Endodermal cell (in vitro differentiated cells): ENCODE measurements at places on chromosomes 1 and 21.
A peak's percentile ranks its signal among the peaks of the same experiment; 100 is the strongest.

GRCh38 chr21:41925767-41926116, 28.1 kb downstream of the C2CD2 start:
- no peak for DNase-seq

- DNase-seq = no peak
Measured at GRCh38 chr1:94633051-94633450, 91.5 kb upstream of the F3 start.

GRCh38 chr1:231322880-231323530, 14.6 kb downstream of the EXOC8 start:
- no peak for DNase-seq

- peak; percentile 59 for DNase-seq
Measured at GRCh38 chr21:35136586-35137219, 87.6 kb upstream of the RUNX1 start.

GRCh38 chr21:14833241-14833640, 231.6 kb downstream of the NRIP1 start:
- no peak for DNase-seq

DNA sequence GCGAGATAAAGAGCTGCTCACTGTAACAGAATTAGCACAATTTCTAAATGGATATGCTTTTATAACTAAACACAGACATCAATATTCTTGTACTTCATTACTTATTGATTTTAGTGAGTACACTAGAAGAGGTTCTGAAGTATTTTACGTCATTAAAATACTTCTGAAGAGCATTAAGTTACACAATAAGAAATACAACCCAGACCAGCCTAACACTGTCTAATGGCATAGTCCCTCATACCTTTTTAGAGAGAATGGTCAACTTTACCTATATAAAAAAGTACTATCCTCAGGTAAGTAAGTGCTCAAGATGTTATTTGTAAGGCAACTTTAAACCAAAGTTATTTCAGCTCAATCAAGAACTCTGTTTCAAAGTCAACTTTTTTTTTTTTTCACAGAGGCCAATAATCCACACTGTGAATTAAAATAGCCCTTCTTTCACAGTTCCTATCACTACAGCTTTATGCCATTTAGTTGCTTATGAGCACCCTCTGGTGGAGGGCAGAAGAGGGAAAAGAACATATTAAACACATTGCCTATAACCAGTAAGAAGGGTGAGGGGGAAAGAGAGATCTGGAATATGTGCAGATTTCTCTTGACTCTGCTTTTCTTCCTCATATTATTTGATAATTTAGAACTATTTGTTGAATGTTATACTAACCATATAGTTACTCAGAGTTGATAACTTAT, 182.1 kb upstream of the DMRTA2 start:
- peak; percentile 57 for DNase-seq

DNA sequence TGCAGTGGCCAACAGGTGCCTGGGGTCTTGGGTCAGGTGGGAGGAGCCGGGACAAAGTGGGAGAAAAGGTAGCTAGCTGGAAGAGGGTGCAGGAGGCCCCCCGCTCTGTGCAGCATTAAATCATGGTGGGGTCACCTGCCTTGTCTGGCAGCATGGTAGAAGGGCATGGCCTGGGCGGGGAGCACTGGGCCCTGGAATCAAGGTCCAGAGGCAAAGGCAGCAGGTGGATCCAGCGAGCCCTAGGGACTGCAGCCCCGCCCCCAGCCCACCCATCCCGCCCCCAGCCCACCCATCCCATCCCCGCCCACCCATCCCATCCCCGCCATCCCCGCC, 16.7 kb upstream of the TTLL10 start:
- no peak for DNase-seq

DNA sequence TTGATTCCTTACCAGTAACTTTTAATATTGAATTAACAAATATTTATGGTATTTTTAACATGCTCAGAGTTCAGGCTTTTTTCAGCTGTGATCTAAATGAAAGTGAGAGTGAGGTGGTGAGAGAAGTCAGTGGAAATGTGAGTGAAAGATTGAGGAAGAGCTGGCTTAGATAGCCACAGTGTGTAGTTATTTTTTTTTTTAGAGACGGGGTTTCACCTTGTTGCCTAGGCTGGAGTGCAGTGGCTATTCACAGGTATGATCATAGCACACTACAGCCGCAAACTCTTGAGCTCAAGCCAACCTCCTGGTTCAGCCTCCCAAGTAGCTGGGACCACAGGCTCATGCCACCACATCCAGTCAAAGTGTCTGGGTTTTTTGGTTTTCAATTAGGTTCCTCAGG, 10.9 kb downstream of the RNF11 start:
- DNase-seq = no peak

DNA sequence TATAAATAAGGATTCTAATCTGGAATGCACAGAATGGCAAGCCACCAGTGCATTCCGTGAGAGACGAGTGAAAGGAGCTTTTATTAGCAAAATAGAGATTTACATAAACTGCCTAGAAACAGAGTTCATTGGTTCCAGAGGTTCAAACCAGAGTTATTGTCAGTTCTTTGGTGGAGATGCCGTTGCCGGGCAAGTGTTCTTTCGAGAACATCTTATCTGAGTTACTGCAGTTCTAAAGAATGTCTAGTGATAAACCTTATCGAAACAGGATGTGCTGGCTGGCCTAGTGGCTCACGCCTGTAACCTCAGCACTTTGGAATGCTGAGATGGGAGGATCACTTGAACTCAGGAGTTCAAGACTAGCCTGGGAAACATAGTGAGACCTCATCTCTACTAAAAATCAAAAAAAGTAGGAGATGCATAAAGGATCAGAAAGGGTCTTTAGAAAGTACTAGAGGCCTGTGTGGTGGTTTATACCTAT, 19.9 kb upstream of the EVI5 start:
- peak; percentile 79 for DNase-seq

- DNase-seq = no peak
Measured at GRCh38 chr1:217453816-217454215, 177.1 kb downstream of the GPATCH2 start.

DNA sequence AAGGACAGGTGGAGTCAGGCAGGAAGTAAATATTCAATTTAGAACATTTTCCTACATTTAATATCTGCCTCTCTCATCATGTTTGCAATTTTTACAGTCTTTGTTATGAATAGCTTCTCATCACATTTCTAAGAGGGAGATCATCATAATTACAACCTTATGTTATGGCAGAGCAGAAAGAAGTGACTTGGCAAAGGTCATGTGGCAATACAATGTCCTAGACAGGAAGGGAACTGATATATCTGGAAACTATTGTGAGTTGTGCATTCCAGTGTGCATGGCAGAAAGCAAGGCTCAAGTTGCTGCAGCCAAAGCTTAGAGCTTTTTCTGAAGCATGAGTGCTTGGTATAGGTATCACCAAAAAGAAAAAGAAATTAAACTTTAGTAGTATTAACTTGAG, 43.8 kb upstream of the PRRX1 start:
- no peak for DNase-seq

- no peak for DNase-seq
Measured at GRCh38 chr1:161158316-161159010, 837 bp upstream of the USP21 start.

DNA sequence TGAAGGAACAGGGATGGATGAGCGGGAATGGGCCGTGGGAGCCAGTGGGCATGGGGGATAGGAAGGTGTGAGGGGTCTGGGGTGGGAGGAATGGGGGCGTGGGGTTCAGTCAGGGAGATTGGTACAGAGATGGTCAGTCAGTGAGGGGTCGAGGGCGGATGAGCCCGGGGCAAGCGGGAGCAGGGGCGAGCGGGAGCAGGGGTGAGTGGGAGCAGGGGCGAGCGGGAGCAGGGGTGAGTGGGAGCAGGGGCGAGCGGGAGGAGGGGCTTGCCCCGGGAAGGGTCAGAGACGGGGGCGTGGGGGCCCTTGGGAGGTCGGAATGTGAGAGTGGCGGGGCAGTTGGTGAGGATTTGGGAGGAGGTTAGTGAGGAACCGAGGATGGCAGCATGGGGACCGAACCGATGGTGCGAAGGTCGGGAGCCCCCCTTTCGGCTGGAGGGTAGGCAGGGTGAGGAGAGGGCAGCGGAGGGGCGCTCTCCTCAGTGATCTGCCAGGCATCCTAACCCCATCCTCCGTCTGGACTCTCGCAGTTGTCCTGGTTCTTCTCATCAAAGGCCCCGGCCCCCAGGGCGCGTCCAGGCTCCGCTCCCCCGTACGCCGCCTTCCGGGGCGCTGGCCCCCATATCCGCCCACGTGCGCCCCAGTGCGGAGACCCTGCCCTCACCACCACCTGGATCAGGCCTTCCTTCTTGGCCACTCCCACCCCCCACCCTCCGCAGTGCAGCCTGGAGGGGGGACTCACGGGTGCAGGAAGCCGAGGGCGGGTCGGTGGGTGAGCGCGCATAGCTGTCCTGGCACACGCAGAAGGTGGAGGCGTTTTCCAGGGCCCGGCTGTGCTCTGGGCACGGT, 11.2 kb downstream of the EPHA10 start:
- no peak for DNase-seq

GRCh38 chr1:209086486-209087192, 496.9 kb upstream of the CAMK1G start:
- DNase-seq = no peak

DNA sequence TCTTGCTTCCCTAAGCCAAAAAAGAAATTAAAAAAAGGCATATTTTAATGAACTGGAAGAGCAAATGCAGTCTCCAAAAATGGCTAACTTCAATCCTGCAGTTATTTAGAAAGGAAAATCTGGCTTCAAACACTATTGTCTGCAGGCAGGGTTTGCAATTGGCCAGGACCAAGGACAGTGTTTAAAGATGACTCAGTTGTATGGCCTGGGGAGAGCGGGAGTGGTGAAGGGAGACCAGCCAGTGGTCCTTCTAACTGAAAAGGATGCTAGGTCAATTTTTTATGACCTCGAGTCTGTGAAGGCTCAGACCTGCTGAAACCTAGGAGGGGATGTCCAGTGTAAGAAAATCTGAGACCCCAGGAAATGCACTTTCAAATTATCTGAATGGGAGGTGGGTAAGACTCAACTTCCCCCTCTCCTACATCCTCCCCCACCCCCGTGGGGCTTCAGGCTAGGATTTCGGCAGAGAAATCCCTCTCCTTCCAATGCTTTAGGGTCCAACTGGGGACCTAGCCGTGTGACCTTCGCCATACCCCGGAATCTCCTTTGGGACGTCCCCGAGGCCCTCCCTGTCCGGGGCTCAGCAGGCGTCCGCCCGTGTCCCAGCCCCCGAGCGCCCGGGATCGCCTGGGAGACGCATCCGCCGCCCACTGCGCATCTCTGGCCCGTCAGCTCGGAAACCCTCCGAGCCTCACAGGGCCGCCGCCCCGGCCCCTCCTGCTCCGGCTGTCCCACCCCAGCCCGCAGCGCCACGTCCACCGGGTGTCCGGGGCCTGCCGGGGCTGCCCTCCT, 602 bp upstream of the RIMKLA start:
- peak; percentile 77 for DNase-seq

DNA sequence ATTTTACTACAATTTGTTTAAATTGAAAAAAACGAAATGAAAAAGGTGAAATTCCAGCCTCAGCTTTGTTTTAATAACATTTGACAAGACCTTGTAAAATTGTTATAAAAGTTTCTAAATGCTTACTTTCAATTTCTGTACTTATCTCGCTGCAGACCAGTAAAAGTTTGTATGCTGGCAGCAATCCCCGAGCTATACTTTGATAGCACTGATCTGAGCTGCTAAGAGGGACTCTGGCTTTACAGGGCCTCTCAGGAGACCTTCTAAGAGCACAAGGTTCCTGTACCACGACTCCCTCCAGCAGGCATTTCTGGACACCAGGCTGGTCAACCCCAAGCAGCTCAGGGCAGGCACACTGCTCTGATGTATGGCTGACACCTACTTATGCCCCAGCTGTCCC, 13.1 kb downstream of the STMN1 start:
- no peak for DNase-seq

- DNase-seq = no peak
Measured at GRCh38 chr1:89540406-89540970, 15.9 kb downstream of the LRRC8B start.

GRCh38 chr1:228381356-228381755, 25.3 kb downstream of the TRIM11 start:
- DNase-seq = no peak

DNA sequence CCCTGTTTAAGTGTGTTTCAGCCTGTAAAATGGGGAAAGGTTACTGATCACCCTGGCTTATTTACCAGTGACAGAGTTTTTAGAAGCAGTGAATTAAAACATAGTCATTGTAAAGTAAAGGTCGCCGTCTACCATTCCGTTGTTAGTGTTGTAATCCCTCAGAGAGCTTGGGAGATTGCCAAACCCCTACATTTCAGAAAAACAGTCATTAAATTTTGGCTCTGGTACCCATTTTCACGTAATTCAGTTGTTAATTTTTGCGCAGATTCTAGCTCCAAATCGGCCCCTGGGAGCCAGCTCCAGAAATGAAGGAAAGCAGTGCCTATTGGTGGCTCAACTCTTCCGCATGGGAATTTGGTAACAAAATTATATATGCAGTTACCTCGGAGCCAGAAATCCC, 127.7 kb upstream of the AJAP1 start:
- DNase-seq = no peak

GRCh38 chr1:199751506-199751905, 276.0 kb upstream of the NR5A2 start:
- DNase-seq = no peak

- no peak for DNase-seq
Measured at GRCh38 chr1:188719735-188720134, 1757.9 kb downstream of the BRINP3 start.

- DNase-seq = no peak
Measured at GRCh38 chr1:158809862-158810261, 21.3 kb upstream of the MNDA start.

DNA sequence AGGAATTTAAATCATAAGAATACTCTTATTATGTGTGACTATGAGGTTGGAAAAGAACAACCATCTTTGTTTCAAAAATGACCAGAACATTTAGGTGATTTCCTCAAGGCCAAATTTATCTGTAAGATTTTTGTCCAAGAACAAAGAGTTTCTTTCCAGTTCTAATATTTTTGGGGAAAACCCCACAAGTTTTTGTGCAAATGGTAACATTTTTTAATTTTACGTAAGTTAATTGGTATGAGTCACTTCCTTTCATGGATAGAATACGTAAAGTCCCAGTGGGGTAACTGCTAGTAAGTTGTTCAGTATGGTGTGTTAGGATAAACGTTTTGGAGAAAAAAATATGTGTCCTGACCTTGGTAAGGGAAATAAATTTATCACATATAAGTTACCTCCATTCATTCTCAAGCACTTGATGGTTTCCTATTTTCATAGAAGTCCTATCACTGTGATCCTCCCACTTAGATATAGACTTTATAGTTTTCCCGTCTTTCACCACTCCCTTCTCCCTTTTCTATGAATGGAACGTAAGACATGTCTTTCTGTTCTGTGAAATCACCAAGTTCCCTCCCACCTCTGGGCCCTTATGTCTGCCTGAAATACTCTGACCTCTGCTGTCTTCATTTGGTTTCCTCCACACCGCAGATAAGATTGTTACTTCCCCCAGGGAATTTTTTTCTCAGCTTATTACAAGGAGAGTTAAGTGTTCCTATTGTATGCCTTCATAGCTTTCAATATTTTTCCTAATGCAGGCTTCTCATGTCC, 34.9 kb upstream of the TSNAX start:
- DNase-seq = no peak

GRCh38 chr1:53140451-53140850, 2.0 kb downstream of the SLC1A7 start:
- no peak for DNase-seq

- no peak for DNase-seq
Measured at GRCh38 chr1:205595435-205595834, 36.4 kb downstream of the ELK4 start.
